ENCODE measurements at places on chromosomes 1 and 21.

DNA sequence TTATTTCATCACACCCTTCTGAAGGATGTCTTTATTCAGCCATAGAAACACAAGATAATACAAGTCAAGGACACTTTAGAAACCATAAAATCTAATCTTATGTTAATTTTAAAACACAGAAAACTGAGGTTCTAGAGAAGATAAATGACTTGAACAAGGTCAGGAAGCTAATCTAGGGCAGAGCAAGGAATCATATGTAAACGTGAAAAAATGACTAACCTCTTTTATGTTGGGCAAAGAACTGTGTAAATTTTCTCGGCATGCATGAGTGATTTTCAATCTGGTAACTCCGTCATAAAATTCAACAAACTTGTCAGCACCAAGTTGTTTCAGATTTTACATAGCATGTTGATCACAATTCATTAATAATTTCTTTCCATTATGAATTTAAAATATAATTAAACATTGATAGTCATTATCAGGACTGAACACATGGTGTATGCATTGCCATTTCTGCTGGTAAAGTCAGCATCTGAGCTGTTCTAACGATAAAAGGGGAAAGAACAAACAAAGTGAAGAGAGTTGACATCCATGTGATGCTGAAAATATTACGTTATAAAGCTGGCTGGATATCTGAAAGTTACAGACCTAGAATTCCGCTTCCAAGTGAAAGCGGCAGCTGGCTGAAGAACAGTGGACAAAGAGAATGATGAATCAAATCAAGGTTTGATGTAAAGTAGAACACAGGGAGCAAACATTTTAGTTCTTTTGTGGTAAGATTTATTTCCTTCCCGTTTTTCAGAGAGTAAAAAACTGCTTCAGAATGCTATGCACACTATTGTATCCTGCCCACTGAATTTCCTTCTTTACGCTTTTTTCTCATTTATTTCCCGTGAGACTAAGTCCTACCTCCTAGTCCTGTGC lies 1037.4 kb upstream of the TMPRSS15 start:
- no peak for DNase-seq

- DNase-seq, result no peak
These were observed 72.4 kb downstream of the AGBL4 start for GRCh38 chr1:49951385-49951784.

- no peak for DNase-seq
These were observed 8.1 kb upstream of the STMN1 start for GRCh38 chr1:25914074-25914995.

- DNase-seq, result no peak
These were observed 68.7 kb downstream of the HIVEP3 start for GRCh38 chr1:41850029-41850428.

DNA sequence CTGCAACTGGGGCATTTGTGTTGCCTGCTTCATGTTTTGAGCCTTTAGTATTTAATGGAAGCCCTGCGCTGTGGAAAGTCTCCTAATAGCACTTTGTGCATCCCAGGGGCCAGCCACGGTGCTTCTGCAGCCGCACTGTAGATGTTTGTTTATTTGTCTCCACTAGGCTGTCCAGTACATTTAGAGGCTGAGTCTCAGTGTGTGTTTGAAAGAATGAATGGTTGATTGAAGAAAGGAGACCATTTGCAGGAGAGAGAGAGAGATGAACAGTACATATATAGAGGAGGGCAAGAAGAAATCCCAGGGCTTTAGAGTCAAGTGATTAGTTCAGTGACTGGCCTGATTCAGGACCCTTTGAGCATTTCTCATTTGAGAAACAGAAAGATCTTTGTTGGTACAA lies 33.9 kb downstream of the MPZL1 start:
- DNase-seq, result no peak

DNA sequence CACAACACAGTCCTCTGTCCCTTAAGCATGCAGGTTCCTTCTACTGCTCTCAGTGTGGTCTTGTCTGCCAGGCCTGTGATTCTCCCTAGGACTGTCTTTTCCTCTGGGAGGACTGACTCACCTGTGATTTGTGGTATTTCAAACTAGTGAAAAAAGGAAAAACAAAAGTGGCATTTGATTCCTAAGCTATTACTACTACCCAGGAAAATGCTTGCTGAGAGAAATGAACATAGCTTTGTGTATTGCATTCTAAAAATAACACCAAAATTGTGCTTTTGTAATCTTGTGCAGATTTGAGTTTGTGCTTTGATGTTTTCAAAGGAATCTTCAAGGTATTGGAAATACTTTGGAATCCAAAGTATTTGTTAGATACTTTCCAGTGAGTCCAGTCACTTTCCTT lies 57.0 kb downstream of the GPR161 start:
- no peak for DNase-seq

DNA sequence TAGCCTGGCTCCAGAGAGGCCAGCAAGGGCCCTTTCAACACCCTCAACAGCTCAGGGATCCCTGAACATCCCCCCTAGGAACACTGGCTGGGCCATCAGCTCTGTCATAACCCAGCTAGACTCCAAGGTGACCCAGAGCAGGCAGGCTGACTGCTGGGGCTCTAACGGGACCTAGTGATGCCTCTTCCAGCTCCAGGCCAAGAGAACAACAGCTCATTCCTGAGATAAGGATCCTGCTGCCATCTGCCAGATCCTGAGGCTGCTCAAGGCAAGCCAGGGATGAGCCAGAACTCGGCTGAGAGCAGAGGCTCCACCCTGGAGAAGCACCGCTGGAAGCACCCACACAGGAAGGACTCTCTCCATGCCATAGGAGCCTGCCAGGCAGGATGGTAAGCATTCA lies 2.0 kb downstream of the VSIG8 start:
- no peak for DNase-seq

DNA sequence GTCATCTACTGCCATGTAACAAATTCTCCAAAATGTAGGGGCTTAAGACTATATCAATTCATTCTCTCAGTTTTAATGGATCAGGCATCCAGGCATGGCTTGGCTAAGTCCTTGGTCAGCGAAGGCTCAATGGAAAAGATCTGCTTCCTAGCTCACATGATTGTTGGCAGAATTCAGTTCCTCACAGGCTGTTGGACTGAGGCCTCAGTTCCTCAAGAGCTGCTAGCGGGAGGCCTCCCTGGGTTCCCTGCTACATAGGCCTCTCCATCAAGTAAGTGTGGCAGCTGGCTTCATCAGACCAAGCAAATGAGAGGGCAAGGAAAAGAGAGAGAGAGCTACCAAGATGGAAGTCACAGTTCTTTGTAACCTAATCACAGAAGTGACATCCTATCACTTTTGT lies 19.6 kb upstream of the EYA3 start:
- no peak for DNase-seq

- DNase-seq, result no peak
These were observed 23.4 kb downstream of the SLAMF6 start for GRCh38 chr1:160499631-160500030.

- DNase-seq, result no peak
These were observed 32.5 kb downstream of the UBE2U start for GRCh38 chr1:64235910-64236309.

DNA sequence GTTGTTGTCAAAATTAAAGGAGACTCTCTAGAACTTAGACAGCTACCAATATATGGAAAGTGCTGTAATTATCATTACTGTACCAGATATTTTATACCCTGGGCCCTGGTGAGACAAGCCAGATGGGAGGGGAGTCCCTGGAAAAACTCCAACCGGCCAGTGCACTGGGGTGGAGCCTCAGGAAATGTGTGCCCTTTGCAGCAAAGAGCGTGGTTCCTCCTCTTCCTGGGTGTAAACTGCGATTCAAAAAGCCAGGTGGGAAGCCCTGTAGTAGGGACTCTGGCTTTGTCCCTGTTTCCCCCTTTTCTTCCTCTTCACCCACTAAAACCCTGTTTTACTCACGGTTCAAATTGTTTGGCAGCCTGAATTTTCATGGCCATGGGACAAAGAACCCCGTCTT lies 812.3 kb downstream of the PLA2G4A start:
- no peak for DNase-seq

All from NCI-H2029 (cell line).